ENCODE measurements at places on chromosomes 7 and 10. TPM values are rescaled to one million over a fixed set of nuclear protein-coding genes. Genes with fewer than 3 reads are reported as not detected.

DNA sequence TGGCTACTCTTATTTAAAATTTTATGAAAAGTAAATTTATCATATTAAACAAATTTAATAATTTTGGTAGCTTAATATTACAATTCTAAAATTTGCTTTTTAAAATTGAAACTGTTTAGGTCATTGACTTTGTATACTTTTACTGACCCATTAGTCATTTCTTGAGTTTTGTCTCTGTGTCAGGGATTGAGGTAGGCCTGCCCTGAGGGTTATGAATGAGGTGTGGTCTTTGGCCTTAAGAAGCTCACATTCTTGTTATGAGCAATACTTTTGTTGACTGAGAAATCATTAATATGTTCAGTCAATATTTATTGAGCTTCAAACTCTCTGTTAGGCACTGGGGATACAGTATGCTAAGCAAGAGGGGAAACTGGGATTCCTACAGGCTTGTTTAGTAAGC is 47.0 kb upstream of the RPA3 start:
- no peak for DNase-seq

- no peak for DNase-seq
Observed at GRCh38 chr7:99106821-99107241, 37.1 kb downstream of the SMURF1 start.

ANK3 gene
- 189 TPM for total RNA-seq

GRCh38 chr10:44947371-44948152 is 12.0 kb upstream of the RASSF4 start:
- peak; percentile 47 for DNase-seq

OPALIN gene
- not detected for total RNA-seq

GRCh38 chr7:30990673-30991170 is 27.0 kb downstream of the GHRHR start:
- no peak for DNase-seq

- DNase-seq = no peak
Observed at GRCh38 chr10:106795619-106796018, 368.9 kb downstream of the SORCS1 start.

CPVL gene
- total RNA-seq = 2.7 TPM

- no peak for DNase-seq
Observed at GRCh38 chr10:112653215-112653614, 206.2 kb downstream of the VTI1A start.

KCNH2 gene
- total RNA-seq = 119 TPM

FAM24B gene
- 1.7 TPM for total RNA-seq

DNA sequence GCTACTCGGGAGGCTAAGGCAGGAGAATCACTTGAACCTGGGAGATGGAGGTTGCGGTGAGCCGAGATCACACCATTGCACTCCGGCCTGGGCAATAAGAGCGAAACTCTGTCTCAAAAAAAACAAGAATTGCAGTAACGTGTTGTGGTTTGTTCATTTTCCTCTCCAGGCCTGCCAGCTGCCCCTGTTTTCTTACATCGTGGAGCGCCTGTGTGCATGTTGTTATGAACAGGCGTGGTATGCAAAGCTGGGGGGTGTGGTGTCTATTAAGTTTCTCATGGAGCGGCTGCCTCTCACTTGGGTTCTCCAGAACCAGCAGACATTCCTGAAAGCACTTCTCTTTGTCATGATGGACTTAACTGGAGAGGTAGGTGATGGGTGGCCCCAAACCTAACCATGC is 52.1 kb downstream of the TRRAP start:
- no peak for DNase-seq

DNA sequence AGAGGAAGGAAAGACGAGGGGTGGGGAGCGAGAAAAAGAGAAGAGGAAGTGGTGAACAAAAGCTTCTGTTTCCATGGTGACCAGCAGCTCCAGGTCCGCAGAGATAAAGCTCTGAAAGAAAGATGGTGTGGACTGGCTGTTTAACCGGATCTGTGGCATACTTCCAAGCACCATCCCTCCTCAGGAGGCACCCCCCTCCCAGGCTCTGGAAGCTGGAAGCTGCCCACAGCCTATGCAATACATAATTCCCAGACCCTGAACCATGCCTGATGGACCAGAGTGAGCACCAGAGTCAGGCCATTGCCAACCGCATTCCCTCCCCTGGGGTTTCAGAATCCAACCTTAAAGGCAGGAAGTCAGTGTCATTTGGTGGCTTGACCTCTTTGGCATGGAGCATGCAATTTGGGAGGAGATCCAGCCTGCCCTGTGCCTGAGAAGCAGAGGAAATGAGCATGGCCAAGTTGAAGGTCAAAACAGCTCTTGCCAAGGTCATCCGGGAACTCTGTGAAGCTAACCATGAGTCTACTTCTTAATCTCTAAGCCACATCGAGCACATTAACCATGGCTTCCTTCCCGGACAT is 22.2 kb upstream of the CPXM2 start:
- DNase-seq = no peak

PPP1R3C gene
- total RNA-seq = 58.0 TPM

STOX1 gene
- total RNA-seq = 0.47 TPM

DNA sequence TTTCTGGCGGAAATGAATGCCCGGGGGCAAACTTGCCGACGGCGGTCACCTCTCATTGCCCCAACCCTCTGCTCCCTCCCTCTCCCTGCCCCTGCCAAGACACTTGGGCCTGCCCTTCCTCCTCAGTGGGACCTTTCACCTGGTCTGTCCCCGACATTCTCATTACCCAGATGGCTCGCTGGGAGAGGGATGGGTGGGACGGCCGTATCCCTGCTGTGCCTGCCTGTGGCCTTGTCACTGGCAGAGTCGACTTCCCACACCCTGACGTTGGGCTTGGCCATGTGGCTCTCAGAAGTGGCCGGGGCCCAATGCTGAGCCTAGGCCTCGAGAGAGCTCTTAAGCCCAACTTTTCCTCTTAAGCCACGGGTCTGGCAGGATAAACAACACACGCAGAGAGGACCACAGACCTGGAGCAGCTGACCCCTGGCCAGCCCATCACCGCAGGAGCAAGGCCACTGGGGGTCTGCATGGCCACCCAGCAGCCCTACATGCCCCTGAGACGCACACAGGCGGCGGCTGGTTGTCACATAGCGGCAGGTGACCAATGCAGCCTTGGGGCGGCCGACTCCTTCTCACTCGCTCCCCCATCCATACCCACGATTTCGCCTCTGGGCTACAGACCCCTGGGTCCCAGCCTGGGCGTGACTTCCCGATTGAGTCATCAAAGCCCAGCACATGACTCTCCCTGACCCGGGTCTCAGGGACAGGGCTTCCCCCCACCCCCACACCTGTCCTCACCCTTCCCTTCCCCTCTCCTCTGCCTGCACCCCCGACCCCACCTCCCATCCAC is 40.1 kb downstream of the SLC29A4 start:
- no peak for DNase-seq

DNA sequence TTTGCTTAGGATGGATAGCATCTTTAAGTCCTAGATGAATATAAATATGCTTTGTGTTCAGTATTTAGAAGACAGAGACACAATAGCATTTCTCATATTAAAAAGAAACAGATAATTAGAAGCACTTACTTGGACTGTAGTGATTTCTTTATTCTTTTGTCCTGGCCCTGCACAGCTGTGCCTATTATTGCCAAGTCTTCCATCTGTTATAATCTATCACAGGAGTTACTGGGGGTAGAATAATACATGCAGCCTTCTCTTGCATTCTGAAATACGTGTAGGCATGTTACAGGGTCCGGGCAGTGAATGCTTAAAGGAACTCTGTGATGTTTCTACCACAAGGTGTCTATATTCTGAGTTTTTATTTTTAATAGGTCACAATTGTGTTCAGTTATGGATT is 461.5 kb upstream of the COBL start:
- DNase-seq = no peak

DNA sequence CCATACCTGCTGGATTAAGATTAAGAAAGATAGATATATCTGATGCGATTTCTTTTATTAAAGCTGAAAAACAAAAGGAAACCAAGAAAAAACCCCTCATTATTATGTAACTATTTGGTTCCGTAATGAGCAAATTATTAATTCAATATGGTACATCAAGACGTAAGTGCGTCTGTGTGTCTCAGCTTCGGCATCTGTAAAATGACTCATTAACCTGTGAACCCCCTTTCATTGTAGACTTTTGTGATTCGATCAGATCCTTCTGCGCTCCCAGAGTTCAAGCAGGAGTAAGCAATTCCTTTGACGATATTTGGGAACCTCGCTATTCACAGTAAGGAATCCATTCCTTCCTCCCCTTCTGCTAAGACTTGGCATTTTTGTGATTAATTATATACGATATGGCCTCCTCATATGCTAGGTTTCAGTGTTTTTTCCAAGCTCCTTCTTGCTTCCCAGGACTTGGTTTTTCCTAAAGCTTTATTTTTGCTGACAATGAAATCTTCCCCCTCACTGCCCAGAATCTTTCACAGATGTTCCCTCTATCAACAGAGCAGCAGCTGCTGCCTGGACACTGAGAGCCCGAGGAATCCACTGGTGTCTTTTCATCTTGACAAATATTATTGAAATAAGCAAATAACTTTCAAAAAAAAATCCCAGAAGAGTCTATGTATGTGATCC is 171.7 kb upstream of the CELF2 start:
- DNase-seq = no peak

DNA sequence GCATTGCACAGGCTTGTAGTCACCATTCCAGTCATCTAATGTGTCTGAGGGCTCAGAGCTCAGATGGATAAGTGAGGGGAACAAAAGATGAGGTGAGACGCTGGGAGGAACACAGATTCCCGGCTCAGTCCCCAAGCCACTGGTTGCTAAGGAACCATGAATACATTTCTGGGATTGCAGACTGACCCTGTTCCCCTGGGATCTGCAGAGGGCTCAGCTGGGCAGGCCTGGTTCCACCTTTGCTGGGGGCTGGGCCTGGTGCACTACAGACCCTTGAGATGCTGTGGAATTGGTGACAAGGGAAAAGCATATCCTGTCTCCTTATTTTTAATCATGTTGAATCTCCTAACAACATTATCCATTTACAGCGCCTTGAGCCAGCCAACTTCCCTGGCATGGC is 19.2 kb downstream of the ELFN1 start:
- no peak for DNase-seq

- no peak for DNase-seq
Observed at GRCh38 chr7:1917221-1918062, 247.4 kb downstream of the ELFN1 start.

DNA sequence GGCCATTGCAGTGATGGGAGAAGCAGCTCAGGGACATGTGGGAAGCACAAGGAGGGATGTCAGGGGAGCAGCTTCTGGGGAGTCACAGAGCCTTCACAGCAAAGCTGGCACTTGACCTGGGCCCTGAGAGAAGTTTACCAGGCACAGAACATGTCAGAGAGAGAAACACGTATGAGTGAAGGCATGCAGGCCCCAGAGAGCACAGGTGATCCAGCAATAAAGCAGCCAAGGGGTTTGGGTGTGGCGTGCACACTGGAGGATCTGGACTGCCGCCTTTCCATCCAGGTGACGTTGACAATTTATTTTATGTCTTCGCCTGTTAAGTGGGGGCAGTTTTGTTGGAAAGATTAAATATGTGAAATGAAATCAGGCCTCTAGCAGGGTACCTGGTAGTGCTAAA is 252.6 kb upstream of the COBL start:
- no peak for DNase-seq

GRCh38 chr7:95582578-95583293 is 13.6 kb downstream of the PDK4 start:
- DNase-seq = no peak

SORCS1 gene
- 1.6 TPM for total RNA-seq

EMX2 gene
- 0.67 TPM for total RNA-seq

LAMB1 gene
- 60.7 TPM for total RNA-seq

- DNase-seq = no peak
Observed at GRCh38 chr7:69349291-69349690, 249.0 kb upstream of the AUTS2 start.

- DNase-seq = no peak
Observed at GRCh38 chr7:29599026-29599425, 35.4 kb downstream of the PRR15 start.

GRCh38 chr10:3766046-3766756 is 18.8 kb downstream of the KLF6 start:
- DNase-seq = no peak

- no peak for DNase-seq
Observed at GRCh38 chr10:83122336-83122735, 1017.0 kb upstream of the GHITM start.

- no peak for DNase-seq
Observed at GRCh38 chr10:113775686-113776294, 24.3 kb downstream of the PLEKHS1 start.

DNA sequence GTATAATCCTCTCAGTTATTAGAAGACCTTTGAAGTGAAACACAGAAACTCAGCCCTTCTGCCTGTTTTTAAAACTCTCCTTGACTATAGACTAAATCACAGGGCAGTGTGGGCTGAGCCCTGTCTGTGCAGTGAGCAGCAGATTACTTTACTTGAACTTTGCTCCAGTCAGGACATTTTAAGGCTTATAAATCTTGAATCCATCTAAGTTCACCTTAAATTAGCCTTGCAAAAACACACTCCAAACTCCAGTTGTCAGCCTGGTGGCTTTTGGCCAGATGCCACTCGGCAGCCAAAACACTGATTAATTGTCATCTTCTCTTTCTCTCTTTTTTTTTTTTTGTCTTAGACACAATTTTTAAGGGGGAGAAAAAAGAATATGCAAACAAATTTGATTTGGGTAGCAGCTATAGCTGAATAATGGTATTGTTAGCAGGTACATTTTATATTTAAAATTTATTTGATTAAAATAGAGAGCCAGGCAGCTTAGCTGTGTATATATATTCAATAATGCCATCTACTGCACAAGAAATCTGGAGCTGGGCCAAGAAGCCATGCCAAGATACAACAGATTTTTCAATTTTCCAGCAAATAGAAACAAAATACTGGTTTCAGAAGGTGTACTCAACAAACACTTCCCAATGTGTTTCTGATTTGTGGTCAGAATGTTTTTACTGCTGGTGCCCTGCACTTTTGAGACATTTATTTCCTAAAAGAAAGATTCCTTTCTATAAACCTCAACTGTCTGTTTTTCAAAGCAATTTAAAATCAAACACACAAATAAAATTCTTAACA is 247.7 kb downstream of the TFEC start:
- no peak for DNase-seq

DNA sequence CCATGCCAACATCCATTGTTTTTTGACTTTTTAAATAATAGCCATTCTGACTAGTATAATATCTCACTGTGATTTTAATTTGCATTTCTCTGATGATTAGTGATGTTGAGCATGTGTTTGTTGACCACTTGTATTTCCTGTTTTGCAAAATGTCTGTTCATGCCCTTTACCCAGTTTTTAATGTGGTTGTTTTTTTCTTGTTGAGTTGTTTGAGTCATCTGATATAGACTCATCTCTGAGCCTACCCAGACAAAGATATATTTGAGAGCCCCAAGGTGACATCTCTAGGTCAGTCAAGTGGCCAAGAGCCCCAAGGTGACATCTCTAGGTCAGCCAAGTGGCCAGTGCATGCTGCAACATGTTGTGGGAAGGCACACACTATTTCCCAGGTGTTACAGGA is 224.7 kb downstream of the HECW1 start:
- DNase-seq = no peak

All from right atrium auricular region (tissue), 2 donors.